ENCODE measurements at places on chromosomes 3 and 15.

DNA sequence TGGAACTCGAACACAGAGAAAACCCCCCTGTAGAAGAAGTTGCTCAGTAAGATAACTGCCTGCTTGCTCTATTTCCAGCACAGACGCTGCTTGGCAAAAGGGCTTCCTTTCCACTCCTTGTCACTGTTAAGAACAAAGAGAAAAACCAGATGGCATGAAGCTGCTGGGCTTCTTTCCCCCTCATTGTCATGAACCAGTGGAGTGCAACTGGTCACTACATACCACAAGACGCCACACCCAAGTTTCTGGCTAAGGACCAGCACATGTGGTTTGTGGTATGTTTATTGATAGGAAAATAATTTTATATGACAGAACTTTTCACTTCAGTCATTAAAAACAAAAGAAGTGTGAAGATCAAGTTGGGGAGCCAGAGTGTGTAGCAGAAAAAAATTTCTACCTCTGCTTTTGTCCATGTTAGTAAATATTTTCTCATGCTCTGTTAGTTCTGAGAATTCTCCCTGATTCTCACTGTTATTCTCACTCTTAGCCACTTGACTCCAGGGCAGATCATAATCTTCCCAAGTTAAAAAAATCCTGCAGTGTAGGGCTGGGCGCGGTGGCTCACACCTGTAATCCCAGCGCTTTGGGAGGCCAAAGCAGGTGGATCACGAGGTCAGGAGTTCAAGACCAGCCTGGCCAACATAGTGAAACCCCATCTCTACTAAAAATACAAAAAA, 37.9 kb downstream of the CLK3 start:
- no peak for DNase-seq

DNA sequence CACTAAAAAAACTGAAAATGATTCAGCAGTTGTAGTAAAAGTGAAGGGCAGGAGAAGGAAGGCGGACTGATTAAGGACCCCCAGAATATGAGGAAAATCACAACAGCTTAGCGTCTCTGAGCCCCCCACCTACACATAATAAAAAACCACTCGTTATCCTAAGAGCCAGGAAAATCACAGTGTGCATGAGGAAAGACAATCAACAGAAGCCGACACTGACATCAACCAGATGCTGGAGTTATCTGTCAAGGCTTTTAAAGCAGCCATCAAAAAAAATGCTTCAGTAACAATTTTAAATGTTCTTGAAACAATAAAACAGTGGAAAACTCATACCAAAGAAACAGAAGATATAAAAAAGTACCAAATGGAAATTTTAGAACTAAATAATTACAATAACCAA, 9.7 kb upstream of the CXCR6 start:
- no peak for DNase-seq

DNA sequence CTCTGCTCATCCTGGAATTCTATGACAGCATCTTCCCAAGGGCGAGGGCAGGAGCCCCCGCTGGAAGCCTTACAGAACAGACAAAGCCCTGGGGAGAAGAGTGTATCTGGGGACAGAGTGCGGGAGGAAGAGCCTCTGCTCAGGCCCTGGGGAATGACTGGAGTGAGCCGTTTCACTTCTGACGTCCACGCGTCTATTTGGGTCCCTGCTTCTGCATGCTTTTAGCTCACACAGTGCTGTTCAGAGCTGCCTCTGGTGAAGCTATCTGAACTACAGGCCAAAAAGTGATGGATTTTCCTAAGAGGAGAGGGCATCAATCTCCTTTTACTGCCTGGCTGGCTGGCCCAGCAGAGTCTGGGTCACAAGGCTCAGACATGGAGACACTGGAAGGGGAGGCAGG, 311.8 kb downstream of the NTRK3 start:
- DNase-seq: no peak

GRCh38 chr15:67180514-67181191, 73.8 kb downstream of the AAGAB start:
- no peak for DNase-seq

DNA sequence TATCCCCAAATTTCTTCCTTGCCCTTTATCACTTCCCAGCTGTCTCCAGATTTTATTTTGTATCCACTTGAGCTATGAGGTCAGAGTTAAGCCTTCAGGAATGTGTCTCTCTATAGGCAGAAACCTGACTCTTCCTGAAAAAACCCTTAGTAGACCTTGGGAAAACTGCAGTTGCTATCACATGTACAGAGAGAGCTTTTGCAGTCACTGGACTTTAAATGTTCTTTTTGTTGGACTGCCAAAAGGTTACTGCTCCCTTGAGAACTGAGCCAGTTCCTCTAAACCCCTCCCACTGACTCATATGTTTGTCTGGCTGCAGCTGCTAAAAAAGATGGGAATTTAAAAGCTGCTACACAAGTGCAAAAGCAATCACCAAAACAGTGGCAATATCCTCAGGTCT, 169.1 kb upstream of the CCDC54 start:
- DNase-seq: peak; percentile 73

GRCh38 chr3:10722911-10723310, 93.1 kb upstream of the SLC6A11 start:
- DNase-seq: no peak

GRCh38 chr3:15955968-15956367, 158.2 kb upstream of the ANKRD28 start:
- DNase-seq: peak; percentile 38

DNA sequence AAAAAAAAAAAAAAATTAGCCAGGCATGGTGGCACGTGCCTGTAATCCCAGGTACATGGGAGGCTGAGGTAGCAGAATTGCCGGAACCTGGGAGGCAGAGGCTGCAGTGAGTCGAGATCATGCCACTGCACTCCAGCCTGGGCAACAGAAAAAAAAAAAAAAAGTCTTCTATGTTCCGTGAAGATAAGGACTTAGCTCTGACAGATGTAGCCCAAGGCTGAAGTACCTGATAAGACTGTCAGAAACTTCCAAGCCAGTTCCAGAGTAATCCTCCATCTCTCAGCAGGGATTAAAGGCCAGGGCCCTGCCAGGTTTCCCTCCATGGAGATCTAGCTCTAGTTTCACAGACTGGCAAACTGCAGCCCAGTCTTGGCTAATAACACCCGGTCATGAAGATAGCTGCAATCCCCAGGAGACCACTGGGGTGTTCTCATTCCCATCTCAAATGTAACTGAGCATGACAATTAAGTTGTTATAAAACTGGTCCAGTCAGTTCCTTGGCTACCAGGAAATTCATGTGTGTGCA, 8.5 kb downstream of the CDCP1 start:
- DNase-seq: no peak

DNA sequence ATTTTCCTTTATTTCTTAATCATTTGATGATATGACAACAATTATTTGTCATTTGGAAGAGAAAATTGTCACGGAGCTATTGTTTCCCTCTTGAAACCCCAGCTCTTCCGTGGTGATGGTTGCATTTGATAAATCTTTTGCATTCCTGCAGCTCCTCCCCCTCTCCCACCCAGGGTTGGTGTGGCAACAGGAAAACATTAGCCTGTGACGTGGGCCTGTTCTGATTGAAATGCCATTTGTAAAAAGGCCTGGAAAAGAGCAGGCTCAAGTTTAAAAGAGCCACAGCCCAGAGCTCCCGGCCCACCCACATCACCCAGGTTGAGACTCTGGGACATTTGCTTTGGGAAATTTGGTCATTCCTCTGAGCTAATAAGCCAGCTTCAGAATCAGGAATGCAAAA, 282.5 kb downstream of the RPLP1 start:
- no peak for DNase-seq

DNA sequence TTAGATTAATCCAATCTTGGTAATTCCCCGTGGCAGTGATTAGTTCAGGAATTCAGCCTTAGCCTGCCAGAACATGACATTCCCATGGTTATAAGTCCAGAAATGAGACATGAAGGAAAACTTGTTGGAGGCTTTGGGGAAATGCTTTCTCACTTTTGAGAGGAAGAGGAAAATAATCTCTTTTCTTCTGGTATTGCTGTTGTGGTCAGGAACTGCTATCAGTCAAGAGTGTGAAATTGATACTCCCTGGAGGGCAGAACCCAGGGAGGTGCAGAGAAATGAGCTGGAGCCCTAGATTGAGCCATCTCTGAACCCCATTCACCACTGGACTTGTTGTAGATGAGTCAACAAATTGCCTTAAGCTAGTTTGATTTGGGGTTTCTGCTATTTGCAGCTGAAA, 38.6 kb upstream of the APH1B start:
- DNase-seq: no peak

GRCh38 chr15:74889883-74890664, at the start of gene MPI:
TSS of gene MPI (plus strand) at chr15:74890042. CDS start at chr15:74890074, 32 bp downstream.
- DNase-seq: peak; percentile 91

GRCh38 chr15:40238532-40239403, at the start of gene PAK6:
TSS of gene PAK6 (plus strand) at chr15:40239063. CDS start at chr15:40264786, 25,723 bp downstream.
- DNase-seq: peak; percentile 14
